GM12864 (cell line): ENCODE measurements at places on chromosomes 12 and 14.

GRCh38 chr14:22390824-22391461 lies 198.1 kb downstream of the DAD1 start:
- DNase-seq, result peak; percentile 55

DNA sequence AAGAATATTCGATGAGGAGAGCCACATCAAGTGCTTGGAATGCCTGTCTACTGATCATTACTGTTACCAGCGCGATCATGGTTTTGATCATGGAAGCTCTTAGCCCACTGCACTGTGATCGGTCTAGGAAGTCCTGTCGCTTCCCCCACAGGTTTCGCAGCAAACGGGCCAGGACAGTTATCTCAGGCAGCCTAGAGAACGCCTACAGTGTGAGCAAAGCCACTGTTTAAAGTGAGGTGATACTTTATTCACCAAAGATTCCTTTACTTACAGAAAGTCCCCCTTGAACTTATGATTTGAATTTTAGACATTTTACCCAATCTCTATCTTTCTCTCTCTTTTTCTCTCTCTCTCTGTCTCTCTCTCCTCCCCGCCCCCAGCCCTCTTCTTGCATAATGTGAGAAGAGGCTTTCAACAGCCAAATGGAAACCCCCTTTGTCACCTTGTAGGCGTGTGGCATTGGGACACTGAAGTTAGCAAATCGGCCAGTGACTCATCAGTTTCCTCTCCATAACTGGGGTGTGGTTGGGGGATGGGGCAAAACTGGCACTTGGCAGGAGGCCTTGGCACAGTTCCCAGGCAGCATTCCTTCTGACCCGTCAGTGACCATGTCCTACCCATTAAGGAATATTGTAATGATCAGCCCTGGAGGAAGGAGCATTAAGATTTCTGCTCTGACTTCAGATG lies 214.8 kb downstream of the CHST11 start:
- peak; percentile 88 for DNase-seq

DNA sequence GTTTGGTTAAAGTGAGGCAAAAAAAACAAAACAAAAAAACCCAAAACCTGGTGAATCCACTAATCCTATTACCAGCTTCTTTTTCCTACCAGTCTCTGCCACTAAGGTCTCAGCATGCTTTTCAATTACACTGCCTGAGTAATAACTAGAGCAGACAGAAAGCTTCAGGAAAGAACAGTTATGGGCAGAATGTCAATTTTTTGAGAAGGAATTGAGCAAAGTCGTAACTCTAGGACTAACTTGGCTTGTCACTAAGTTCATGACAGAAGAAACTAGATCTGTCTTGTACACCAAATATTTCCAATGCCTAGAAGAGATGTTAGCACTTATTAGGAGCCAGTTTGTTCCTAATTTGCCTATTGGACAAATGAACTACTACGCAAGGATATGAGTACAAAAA lies 148.8 kb upstream of the CNOT2 start:
- no peak for DNase-seq

DNA sequence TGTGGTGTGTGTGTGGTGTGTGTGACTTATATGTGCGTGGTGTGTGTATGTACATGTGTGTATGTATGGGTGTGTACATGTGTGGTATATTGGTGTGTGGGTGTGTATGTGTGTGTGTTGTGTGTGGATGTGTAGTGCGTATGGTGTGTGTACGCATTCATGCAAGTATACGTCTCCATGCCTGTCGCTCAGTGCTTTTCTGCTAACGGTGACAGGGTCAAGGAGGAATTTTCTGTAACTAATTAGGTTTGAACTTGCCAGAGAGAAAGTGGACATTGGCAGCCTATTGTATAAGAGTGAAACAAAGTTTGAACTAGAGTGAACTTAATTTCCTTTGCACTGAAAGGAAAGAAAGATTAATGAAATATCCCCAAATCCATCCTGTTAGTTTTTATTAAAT lies 120.9 kb upstream of the GSC start:
- DNase-seq, result no peak

DNA sequence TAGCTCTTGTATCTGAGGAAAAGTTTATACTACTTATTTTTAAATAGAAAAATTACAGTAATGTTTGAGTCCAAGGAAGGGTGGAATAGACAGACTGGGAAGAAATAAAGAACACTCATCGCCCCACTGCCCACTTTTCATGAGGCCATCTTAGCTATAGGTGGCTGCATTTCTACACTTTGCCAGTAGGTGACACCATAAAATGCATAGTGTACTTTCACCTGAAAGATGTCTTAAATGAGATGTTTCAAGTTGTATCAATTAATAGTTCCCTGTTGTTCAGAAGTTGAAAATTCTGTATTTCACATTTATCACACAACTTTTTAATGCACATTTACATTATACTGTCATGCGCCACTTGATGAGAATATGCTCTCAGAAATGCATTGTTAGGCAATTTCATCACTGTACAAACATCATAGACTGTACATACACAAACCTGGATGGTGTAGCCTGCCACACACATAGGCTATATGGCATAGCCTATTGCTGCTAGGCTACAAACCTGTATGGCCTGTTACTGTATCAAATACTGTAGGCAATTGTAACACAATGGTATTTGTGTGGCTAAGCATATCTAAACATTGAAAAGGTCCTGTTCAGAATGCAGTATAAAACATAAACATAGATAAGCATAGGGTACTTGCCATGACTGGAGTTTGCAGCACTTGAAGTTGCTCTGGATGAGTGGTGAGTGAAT lies 27.6 kb downstream of the PMCH start:
- DNase-seq, result no peak

DNA sequence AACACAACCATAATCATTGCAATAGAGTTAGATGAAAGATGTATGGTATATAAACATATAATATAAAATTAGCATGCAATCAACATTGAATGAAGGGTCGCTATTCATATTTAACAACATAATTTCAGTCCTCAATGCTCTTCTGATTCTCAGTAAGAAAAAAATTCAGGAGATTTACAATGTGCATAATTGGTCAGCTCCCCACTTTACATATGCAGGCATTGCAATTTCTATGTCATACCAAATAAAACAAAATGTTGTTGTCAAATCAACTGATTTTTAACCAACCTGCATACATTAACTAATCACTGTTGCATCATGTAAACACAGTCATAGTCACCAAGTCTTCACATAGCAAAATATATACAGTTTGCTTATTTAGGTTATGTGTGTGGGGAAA lies 5.2 kb upstream of the SLCO1A2 start:
- DNase-seq, result no peak

DNA sequence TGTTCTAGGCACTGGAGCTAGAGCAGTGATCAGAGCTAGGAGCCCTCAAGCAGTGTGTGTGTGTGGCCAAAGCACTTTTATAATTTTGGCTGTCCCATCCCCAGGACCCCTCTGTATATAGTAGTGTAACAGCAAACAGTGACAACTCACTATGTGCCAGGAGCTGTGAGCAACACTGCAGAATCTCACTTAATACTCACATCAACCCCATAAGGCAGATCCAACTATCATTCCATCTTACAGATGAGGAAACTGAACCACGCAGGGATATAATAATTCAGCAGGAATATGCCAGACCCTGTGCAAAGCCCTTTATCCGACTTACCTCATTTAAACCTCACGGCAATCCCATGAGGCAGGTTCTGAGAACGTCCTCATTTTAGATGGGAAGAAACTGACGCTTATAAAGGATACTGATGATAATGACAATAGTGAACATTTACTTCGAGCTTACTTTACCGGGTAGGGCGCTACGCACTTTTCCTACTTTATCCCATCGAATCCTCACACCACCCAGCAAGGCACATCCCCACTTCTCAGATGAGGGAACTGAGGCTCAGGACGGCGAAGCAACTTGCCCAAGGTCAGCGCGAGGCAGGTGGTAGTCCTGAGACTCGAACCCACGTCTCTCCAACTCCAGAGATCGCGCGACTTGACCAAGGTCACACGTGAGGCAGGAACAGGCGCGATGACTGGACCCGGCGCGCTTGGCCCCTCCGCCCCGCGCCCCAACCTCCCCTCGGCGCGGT lies 687 bp downstream of the RAB35 start:
- no peak for DNase-seq

GRCh38 chr12:7282844-7283243 lies 21.0 kb upstream of the ACSM4 start:
- peak; percentile 18 for DNase-seq

DNA sequence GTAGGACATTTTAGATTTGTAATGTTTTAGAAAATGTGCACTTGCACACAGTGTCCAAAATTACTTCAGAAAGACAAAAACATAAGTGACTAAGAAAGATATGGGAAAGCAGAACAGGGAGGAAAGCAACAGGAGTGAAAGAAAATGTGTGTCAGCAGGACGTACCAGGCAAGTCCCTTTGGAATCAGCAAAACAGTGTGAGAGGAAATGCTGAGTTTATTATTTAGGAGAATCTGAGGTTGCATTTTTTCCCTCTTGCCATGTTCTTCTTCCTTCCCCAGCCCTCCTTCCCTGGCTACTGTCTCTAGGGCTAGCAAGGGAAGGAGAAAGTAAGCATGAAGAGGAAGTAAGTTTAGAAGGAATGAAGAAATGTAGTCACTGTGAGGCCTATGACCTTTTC lies 67.7 kb upstream of the CD163 start:
- no peak for DNase-seq

GRCh38 chr14:30678926-30679431 lies 56.9 kb downstream of the SCFD1 start:
- DNase-seq, result no peak

GRCh38 chr14:99513183-99513694 lies 32.0 kb downstream of the CCNK start:
- DNase-seq, result no peak

DNA sequence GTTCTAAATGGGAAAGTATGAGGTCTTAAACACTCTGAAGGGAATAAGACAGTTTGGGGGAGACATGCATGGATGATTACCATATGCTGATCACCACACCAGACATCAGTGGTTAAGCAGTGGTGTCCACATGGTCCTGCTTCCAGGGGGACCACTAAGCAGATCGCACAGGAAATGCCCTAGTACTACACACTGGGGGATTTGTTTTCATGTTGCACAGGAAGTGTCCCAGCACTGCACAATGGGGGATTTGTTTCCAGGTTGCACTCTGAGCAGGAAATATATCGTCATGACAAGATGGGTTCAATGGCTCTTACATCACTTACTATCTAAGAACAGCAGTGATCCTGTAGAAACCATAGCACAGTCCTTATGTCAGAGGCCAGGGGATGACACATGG lies 245.5 kb downstream of the BCL11B start:
- no peak for DNase-seq

DNA sequence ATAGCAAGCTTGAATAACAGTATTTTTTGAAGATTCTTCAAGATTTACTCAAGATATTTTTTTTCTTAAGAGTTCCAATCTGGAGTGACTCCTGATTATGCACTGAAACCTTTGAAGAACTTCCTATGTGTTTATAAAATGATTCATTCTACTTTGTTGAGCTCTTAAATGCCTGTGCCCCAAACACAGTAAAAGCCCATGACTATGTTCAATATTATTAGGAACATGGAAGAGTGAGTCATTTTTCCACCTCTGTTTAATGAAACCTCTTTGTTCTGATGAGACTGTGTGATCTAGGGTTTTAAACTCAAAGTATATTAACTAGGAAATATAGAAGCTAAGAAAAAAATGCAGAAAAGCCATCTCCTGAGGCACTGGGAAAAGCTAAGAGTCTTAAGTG lies 415.0 kb upstream of the FBXO33 start:
- no peak for DNase-seq

GRCh38 chr12:131747276-131748177 lies 36.6 kb downstream of the SFSWAP start:
- no peak for DNase-seq

- no peak for DNase-seq
These were observed 421 bp upstream of the RBMS2 start for GRCh38 chr12:56521209-56521589.

- no peak for DNase-seq
These were observed 3.5 kb upstream of the PHLDA1 start for GRCh38 chr12:76035045-76035444.

- DNase-seq, result no peak
These were observed 33.8 kb downstream of the ARMH4 start for GRCh38 chr14:58118097-58118815.

- no peak for DNase-seq
These were observed 9.0 kb downstream of the PITPNM2 start for GRCh38 chr12:123141615-123142517.

DNA sequence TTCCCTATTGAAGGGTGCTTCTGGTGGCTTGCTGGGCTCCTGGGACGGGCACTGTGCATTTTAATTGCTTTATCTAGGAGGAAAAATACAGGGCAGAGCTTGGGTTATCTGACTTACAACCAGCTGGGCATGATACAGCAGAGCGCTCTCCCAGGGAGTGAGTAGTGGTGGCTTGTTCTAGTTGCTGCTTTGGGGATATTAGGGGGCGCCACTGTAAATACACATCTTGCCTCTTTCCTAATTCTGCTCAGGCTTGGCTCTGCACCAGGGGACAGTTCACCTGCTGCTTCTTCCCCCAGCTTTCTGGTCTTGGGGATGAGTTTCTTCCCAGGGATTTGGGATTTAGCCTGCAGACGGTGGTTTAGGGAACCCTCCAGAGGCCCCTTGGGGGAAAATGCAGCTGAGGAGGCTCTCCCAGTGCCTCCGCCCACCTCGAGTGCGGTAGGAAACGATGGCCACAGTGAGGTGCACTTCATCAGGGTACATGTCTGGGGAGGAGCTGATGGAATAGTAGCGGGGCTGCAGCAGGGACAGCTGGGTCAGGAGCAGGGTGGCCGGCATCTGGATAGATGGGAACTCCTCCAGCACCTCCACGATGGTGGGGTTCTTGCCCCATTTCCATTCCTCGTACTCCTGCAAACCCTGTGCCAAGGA lies 36.9 kb upstream of the FBXO21 start:
- DNase-seq, result no peak

DNA sequence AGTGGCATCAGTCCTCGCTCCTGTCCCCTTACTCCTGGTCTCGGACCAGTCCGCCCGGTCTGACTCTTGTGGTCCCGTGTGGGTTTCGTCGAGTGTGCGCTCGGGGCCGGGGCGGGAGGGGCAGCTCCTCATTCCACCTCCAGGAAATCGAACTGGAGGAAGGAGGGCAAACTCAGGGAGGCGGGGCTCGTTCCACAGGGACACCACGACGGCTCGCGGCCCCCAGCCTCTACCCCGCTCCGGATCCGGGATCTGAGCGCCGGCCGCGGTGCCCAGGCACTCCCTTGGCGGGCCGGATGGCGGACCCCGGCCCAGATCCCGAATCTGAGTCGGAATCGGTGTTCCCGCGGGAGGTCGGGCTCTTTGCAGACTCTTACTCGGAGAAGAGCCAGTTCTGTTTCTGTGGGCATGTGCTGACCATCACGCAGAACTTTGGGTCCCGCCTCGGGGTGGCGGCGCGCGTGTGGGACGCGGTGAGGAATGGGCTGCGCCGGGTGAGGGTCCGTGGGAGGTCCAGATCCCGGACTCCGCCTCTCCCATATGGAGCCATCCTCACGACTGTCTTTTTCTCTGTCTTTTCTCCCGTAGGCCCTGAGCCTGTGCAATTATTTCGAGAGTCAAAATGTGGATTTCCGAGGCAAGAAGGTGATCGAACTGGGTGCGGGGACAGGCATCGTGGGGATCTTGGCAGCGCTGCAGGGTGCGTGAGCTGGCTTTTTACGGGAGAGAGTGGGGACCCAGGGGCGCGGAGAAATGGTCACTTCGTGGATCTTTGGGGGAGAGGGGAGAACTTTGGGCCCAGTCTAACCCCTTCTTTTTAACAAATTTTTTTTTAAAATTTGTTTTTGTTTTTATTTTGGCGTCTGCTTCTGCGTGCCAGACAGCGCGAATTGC lies at the start of gene EEF1AKMT3:
EEF1AKMT3 (plus strand) TSS at position 186 of the 894 bp plus-strand sequence; CDS start at position 297, 111 bp downstream.
- DNase-seq, result no peak

GRCh38 chr12:121673013-121673511 lies 3.6 kb upstream of the MORN3 start:
- DNase-seq, result no peak

GRCh38 chr12:76449993-76450392 lies 101.8 kb upstream of the BBS10 start:
- DNase-seq, result no peak

- DNase-seq, result no peak
These were observed 123.0 kb downstream of the RPS29 start for GRCh38 chr14:49463146-49463545.
